ENCODE measurements at places on chromosomes 1 and 21. TPM values are rescaled to one million over a fixed set of nuclear protein-coding genes. Genes with fewer than 3 reads are reported as not detected.

Gene CFAP45
- total RNA-seq = 0.25 TPM

Gene MPL
- total RNA-seq = not detected

Gene PGLYRP3
- total RNA-seq = not detected

Gene PRDM16
- not detected for total RNA-seq

Gene HSPB7
- 0.35 TPM for total RNA-seq

Gene ANKRD45
- total RNA-seq = 1.4 TPM

Gene LRRN2
- total RNA-seq = 0.35 TPM

Gene PDC
- total RNA-seq = not detected

Gene PTPN14
- total RNA-seq = 114 TPM

Gene ZSCAN20
- total RNA-seq = 7.6 TPM

Gene LCE2C
- not detected for total RNA-seq

Gene RAB25
- total RNA-seq = 43.9 TPM

Gene SLAMF9
- not detected for total RNA-seq

Gene TNFRSF14
- total RNA-seq = 19.8 TPM

Gene EXO1
- 1.8 TPM for total RNA-seq

Gene UBL4B
- not detected for total RNA-seq

Gene PERM1
- 0.10 TPM for total RNA-seq

Gene PLA2G2C
- not detected for total RNA-seq

Gene HAO2
- total RNA-seq = not detected

Gene EPHA10
- 0.05 TPM for total RNA-seq

Gene RORC
- 2.1 TPM for total RNA-seq

Gene IGSF5
- not detected for total RNA-seq

Gene SLC30A2
- 1.4 TPM for total RNA-seq

Gene SELP
- not detected for total RNA-seq

Gene DISP3
- total RNA-seq = not detected

Gene TRAF3IP3
- not detected for total RNA-seq

Gene BRINP2
- total RNA-seq = not detected

Gene ZSWIM5
- total RNA-seq = 0.35 TPM

Gene CRYAA
- not detected for total RNA-seq

Gene DSCAM
- total RNA-seq = not detected

Gene CFHR2
- total RNA-seq = not detected

Gene SPATA17
- 3.8 TPM for total RNA-seq

Gene AIM2
- not detected for total RNA-seq

Gene TRIM17
- total RNA-seq = 1.5 TPM

Gene HSD3B1
- not detected for total RNA-seq

Gene FAM167B
- not detected for total RNA-seq

Gene NPR1
- total RNA-seq = 39.5 TPM

Gene GOLT1A
- 0.75 TPM for total RNA-seq

Gene ATP6V1G3
- total RNA-seq = not detected

Gene CCDC185
- total RNA-seq = 0.17 TPM

Gene RHCE
- 0.15 TPM for total RNA-seq

Gene NUDT17
- 9.2 TPM for total RNA-seq

Gene CLDN19
- not detected for total RNA-seq

Gene MFAP2
- total RNA-seq = 2.6 TPM

Gene FCAMR
- 3.6 TPM for total RNA-seq

Gene CELA3A
- total RNA-seq = not detected

Gene UQCRHL
- 1.5 TPM for total RNA-seq

Gene FMO3
- total RNA-seq = not detected

Gene NBL1
- 168 TPM for total RNA-seq

Gene CELA3B
- total RNA-seq = not detected

Gene CHIA
- not detected for total RNA-seq

All from renal cortical epithelial cell (primary cell).